ENCODE measurements at places on chromosomes 12 and 14.
A peak's percentile ranks its signal among the peaks of the same experiment; 100 is the strongest.

DNA sequence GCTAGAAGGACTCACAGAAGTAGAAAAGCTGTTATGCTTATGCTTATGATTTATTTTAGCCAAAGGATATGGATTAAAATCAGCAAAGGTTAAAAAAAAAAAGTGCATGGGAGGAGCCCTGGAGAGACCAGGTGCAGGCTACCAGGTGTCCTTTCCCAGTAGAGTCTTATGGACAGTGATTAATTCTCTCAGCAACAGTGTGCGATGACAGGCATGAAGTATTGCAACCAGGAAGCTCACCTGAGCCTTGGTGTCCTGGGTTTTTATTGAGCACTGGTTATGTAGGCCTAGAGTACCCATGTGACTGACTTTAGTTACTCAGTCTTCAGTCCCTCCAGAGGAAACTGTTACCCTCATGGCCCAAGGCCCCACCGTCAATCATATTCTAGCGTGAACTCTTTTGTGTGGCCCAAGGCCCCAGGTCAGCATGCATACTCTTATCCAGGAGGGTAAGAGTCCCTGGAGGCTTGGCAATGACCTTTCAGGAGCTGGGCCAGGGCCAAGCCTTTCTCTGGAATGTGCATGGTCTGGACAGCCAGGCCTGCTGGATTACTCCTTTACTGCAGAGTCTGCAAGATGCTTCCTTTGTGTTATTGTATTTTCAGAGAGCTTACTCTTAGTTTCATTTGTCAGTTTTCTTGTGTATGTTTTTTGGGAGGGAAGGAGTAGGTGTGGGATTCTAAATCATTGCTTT lies 69.6 kb upstream of the RD3L start:
- DNase-seq: no peak

GRCh38 chr12:40105265-40105514 lies 691 bp downstream of the SLC2A13 start:
- DNase-seq: peak; percentile 21

DNA sequence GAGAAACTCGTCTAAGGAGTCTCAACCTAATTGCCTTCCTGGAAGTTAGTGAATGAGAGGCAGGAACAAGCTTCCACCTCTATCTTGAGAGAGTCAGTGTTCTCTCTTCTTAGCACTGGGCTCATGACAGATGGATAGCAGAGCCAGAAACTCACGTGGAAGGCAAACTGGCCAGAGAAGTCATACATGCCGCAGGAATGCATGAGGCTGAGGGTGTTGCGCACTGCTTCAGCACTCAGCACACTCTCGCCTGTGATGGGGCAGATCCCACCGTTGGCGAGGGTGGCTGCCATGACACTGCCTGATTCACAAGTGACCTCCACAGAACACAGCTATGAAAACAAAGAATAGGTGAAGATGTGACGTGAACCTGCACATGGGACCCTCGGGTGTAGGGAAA lies 6.0 kb downstream of the SPRYD4 start:
- no peak for DNase-seq

- no peak for DNase-seq
These were observed 17.4 kb downstream of the DDX54 start for GRCh38 chr12:113167868-113168267.

DNA sequence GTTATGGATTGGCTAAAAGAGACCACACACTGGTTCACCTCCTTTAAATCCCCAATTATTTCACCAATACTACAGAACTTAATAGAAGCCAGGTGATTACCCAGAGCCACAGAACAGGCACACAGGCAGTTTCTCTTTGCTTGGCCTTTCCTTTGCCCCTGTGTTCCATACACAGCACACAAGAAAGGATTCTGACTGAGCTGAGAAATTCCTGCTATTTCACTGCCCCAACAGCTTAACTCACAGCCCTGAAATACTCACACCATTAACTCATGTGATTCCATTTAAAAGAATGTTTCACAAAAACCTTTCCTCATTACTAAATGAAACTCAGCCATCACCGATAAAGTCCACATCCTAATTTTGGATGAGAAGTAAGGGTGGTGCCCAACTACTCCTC lies 133.6 kb downstream of the MED13L start:
- DNase-seq: no peak

DNA sequence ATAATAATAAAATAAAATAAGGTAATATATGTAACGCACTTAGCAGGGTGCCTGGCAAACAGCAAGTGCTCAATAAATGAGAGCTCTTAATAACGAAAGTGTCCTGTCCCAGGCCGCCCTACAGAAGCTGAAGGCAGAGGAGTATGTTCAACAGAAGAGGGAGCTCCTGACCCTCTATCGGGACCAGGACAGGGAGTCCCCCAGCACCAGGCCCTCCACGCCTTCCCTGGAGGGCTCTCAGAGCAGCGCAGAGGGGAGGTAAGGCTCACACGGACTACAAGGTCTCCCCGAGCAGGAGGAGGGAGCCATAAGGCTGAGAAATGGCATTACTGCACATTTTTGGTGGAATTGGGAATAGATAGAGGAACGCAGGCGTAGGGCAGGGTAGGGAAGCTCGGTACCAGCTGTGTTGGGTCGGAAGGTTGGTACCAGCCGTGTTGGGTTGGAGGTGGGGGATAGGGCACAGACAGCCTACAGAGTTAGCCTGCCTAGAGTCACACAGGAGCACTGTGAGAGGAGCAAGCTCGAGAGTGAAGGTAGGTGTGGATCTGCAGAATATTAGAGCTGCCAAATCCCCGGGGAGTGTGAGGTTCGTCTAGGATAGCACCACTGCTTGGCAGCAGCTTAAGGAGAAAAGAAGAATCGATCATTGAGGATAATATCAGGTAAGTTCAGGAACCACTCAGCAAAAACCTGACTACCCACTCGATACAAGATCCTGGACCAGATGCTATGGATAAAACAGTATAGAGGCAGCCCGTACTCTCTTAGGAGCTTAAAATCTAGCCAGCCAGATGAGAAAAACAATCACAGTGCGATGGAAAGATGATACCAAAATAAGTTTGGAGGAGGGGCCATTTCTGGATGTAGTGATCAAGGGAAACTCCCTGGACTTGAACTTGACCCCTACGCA lies 15.3 kb downstream of the TNFRSF1A start:
- no peak for DNase-seq

DNA sequence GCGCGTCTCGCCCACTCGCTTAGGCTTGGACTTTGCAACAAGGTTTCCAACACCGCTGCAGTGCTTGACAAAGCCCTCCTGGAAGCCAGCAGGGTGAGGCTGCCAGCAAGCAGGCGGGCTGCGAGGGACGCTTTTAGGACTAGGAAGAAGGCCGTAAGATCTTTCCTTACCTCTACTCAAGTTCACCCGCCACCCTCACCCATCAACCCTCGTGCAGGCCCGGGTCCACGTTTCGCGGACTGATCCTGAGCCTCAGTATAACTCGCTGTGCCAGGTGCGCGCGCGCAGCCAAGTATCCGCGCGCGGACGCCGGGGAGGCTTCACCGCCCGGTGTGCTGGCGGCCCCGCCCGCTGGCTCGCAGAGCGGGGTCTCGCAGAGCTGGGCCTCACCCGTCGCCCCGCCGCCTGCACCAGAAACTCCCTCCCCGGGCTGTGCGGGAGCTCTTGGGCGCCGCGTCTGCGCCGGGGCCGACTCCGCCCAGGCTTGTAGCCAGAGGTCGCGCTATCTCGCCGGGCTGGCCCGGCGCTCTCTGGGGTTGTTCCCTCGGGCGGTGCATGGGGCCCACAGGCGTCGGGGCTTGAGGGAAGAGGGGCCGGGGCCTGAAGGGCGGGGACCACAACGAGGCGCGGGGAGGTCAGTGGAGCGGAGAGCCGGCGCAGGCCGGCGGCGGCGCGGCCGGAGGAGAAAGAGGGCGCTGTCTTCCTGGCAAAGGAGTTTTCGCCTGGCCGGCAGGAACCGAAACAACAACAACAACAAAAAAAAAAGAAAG lies 7.6 kb upstream of the SIX1 start:
- DNase-seq: peak; percentile 69

GRCh38 chr12:57637364-57637763 lies 4.4 kb upstream of the B4GALNT1 start:
- no peak for DNase-seq

GRCh38 chr14:37603688-37604251 lies 8.3 kb downstream of the TTC6 start:
- DNase-seq: no peak

DNA sequence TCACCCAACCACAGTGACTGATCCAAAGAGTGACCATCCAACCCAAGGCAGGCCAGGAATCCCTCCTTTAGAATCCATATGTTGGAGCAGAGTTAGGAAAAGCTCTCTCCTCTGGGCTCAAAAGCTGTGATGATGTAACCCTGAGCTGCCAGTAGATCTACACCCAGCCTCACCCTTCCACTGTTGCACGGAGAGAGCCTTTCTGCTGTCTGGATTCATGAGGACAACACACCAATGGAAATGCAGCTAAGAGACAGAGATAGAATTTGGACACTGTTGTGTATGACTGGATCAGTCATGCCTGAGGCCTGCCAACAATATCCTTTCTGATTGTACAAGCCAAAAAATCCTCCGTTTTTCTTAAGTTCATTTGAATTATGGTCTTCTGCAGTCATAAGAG lies 4.4 kb upstream of the OR6J1 start:
- no peak for DNase-seq

GRCh38 chr12:22287776-22288621 lies 46.5 kb downstream of the ST8SIA1 start:
- no peak for DNase-seq

DNA sequence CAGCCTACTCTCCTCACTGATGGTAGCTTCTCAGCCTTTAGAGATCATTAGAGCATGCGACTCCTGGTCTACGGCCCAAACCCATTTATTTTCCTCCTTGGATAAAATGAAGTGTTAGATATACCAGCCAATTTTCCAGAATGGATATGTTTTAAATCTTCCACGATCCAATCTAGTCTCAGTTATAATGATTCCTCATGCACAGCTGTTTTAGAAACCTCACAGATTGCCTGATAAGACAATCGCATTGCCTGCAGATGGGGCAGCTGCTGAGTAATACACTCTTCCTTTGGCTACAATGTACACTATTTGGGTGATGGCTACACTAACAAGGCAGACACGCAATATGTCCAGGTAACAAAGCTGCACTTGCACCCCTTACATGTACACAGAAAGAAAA lies 227.1 kb downstream of the GLT1D1 start:
- DNase-seq: no peak

DNA sequence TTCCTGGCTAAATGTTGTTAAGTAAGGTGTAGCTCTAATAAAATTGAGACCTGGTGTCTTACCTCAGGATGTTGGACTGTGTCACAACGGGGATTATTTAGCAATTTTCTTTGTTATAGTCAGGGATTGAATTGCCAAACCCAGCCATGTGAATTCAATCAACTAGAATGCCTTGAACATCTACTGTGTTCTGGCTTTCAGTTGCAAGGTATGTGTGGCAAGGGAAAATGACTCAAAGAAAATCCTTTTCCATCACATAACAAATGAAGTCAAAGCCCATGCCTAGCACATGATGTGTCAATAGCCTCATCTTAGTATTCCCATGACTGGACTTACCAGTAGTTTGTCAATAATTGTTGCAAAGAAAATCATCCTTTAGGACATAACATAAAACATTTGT lies 519.8 kb upstream of the FLRT2 start:
- DNase-seq: no peak

- no peak for DNase-seq
These were observed 57.9 kb downstream of the GNS start for GRCh38 chr12:64701283-64701682.

DNA sequence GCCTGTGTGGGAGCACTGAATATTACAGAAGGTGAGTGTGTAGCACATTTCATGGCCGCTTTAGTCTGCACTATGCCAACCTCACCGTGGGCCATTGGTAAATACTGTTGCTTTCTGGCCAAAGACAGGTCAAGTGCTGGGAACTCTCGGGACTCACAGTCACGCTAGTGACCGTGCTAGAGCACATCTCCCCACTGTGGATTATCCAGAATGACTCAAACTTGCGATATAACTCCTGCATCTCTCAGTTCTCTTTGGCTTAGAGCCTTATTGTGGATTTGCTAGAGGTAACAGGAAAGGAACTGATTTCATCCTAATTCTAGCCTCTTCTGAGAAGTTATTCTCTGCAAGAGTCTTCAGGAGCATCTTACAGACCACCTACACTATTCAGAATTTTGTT lies 86.5 kb downstream of the DAD1 start:
- DNase-seq: no peak

DNA sequence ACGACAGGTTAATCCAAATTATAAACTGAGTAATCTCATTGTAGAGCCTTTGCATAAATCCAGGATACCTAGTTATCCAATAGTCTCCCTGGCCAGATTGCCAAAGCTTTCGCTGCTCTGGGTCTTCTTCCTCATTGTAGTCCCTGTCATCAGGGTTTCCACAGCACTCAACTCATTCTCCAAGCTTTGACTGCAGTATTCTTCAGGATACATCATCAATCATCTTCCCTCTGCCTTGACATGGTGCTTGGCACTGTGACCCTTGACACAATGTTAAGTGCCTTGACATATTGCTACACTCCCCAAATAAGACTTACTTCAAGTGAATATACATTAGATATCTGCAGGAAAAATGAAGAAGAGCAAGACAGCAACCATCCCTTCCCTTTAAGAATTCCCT lies 60.1 kb upstream of the RESF1 start:
- DNase-seq: no peak

GRCh38 chr14:44180975-44181374 lies 326.1 kb downstream of the FSCB start:
- DNase-seq: no peak

DNA sequence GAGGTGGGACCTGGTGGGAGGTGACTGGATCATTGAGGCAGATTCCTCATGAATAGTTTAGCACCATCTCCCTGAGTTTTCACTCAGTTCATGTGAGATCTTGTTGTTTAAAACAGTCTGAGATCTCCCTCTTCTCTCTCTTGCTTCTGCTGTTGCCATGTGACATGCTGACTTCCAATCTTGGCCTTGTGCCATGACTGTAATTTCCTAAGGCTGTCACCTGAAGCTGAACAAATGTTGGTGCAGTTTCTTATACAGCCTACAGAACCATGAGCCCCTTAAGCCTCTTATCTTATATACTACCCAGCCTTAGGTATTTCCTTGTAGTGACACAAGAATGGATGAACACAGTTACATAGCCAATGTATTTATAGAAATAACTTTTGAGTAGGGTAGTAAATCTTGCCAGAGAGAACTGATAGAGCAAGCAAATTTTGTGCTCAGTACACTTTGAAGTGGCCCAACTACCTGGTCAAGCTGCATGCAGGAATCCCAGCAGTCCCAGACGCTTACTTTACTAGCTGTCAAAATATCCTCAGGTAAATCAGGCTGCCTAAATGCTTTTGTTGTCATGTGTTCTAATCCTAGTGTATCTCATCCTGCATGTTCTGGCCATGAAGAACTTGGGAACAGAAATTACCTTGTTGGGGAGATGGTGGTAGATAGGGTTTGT lies 445.6 kb upstream of the MIS18BP1 start:
- DNase-seq: peak; percentile 25

GRCh38 chr12:20489645-20490044 lies 121.3 kb downstream of the PDE3A start:
- DNase-seq: no peak

DNA sequence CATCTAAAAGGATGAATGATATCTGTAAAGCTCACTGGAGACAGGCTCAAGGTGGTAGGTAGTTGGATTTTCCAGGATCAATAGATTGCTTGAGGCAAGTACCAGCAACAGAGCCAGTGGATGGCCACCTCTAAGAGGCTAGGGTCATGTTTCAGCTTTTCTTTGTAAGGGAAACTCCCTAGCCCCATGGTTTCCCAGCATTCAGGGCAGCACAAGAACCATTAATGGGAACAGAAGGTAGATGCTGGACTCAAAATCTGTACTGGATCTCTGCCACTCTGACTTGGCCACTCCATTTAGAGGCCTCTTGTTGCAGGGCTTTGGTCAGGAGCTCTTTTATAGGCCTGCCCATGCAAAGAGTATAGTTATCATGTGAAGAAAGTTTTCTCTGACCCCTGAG lies 76.1 kb upstream of the DYRK2 start:
- DNase-seq: no peak

Measured in prostate gland (tissue), 2 donors.